ENCODE measurements at places on chromosomes 7 and 10.

DNA sequence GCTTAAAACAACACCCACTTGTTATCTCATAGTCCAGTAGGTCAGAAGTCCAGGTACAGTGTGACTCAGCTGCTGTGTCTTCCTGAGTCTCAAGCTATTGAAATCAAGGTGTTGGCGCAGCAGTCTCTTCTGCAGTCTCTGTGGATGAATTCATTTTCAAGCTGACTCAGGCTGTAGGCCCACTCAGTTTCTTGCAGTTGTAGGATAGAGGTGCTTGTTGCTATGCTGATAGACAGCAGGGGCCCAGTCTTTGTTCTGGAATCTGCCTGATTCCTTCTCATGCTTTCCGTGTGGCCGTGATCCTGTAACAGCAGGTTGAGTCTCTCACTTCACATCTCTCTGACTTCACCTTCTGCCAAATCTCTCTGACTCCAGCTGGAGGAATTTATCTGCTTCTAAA lies 400.4 kb upstream of the POM121L12 start:
- DNase-seq, result no peak

DNA sequence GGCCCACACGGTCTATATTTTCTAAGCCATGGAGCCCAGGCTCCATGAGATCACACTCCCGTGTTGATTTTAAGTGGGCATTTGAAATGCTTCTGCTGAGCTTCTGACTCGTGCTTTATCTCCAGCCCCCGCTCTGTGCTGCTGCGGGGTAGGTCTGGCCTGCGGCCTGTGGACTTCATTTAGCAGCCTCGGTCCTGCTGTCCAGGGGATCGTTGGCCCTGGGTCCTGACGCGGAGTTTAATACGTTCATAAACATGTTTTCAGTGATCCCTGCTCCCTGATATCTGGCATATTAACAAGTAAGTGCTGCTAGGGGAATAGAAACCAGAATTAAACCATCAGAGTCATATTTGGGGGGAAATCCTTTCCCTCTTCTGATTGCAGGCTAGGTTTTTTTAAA lies 540.3 kb upstream of the MGMT start:
- DNase-seq, result no peak

GRCh38 chr7:22872096-22872807 lies 49.6 kb upstream of the TOMM7 start:
- no peak for DNase-seq

DNA sequence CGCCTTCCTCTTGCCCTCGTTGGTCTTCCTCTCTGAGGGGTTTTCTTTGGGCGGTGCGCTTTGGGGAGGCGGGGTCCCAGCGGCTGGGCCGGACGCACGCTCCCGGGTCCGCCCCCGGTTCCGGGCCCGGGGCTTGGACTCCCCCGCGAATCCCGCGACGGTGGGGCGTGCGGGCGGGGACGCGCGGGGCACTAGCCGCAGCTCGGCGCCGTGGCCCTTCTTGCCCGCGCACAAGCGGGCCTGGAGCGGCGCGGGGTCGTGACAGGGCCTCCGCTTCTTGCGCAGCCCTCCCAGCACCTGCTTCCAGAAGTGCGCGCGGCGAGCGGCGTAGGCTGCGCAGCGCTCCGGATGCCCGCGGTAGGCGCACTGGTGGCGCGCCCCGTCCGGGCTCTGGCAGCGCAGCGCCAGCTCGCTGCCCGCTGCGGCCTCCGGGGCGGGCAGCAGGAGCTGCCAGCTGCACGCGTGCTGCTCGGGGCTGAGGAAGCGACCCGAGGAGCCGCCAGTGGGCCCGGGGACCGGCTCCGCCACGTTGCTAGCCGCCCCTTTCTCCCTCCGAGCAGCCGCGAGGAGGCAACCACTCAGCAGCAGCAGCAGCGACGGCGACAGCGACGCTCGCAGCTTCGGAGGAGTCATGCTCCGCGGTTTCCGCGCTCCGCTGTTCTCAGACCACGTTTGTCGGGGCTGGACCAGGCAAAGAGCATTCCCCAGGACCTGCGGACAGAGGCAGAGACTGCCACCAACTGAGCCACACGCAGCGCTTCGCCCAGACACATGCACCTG lies 759 bp downstream of the FGFBP3 start:
- peak; percentile 87 for DNase-seq

DNA sequence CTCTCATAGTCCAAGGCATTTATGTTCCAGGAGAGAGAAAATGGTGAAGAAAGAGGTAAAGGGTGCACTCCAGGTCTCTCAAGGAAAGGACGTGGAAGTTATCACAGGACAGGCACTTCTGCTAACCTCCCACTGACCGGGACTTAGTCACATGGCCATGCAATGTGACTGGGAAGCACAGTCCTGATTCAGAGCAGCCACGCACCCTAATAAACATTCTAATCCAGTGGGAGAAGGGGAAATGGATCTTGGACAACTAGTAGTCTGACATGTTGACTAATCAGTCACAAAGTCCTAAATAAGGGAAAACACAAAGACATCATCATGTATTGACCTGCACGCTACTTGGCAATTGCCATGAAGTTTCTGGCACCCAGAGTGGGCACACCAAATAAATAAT lies 417.5 kb upstream of the ZMIZ1 start:
- no peak for DNase-seq

- DNase-seq, result no peak
Observed at GRCh38 chr7:129986600-129986999, 33.8 kb upstream of the UBE2H start.

- DNase-seq, result no peak
Observed at GRCh38 chr7:105322655-105323277, 66.0 kb downstream of the SRPK2 start.

DNA sequence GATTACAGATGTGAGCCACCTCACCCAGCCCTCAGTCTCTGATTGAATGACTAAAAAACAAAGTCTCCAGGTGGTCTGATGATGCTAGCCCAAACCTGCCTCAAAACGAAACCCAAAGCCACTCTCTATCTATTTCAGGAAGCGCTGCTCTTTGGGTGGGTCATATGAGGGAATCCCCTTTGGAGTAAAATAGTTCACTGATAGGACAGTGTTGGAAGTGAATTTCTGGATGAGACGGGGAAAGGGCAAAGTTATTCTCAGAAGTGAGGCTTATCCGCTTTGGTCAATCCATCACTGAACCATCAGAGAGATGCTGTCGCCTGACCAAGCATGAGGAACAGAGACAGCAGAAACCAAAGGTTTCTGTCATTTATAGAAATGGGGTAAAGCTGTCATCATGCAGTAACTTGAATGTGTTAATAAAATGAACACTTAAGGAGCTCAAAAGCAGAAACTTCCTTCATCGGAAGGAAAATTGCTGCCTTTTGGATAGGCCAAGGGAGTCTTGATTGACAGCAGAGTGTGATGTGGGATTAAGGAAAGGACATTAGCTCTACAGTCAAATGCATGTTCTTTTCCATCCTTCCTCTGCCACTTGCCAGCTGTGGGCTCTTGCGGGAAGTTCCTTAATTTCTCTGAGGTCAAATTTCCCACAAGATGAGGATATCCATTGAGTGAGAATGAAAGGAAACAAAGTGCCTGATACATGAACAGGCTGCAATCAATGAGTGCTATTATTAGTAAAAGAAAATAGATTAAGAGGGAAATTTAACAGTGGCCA lies 64.9 kb upstream of the C1QL3 start:
- no peak for DNase-seq

- no peak for DNase-seq
Observed at GRCh38 chr7:96719164-96719563, 9.5 kb upstream of the SEM1 start.

DNA sequence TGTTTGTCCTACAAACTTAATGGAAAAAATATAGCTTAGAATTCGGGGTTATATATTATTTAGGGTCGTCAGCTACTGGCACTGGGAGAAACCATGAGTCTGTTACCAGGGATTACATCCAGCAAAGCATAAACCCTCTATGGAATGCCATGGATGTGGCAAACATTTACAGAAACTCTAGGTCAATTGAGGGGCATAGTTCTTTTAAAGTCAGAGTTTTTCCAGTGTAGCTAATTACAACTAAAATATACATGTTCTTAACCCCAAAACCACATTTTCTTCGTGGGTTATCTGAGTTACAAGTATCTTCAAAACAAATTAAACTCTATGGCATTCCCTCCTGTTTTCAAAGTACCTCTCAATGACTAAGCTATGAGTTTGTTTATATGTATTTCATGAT lies 99.3 kb upstream of the THSD7A start:
- no peak for DNase-seq

- no peak for DNase-seq
Observed at GRCh38 chr10:62133618-62134017, 135.0 kb downstream of the RTKN2 start.

GRCh38 chr10:44006771-44007170 lies 358.1 kb upstream of the ZNF32 start:
- no peak for DNase-seq

GRCh38 chr7:70353330-70353945 lies 755.2 kb downstream of the AUTS2 start:
- no peak for DNase-seq

DNA sequence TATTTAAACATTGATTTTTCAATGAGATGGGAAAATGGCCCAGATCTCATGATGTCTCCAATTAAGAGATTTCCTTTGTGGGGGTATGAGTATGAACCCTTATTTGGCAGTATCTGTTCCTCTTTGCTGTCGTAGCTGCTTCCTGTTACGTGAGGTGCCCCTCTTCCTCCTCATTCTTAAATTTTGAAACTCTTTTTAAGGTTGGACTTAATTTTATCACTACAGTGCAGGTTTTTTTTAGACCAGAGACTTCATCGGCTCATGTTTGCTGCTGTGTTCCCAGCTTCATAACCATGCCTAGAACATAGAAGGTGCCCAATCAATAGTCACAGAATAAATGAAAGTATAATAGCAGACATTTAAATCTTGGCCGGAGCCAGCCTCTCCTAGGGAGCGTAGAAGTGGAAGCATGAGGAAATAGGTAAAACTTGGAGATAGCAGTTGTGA lies 2.4 kb downstream of the MIOS start:
- no peak for DNase-seq
